ENCODE measurements at places on chromosomes 1 and 21. TPM values are rescaled to one million over a fixed set of nuclear protein-coding genes. Genes with fewer than 3 reads are reported as not detected.

RHOU gene
- total RNA-seq, result 3.2 TPM

VASH2 gene
- total RNA-seq, result 129 TPM

YOD1 gene
- 3.0 TPM for total RNA-seq

FAM78B gene
- 0.10 TPM for total RNA-seq

RRP1 gene
- 36.2 TPM for total RNA-seq

FMO3 gene
- total RNA-seq, result not detected

S100A2 gene
- 3.2 TPM for total RNA-seq

BTG2 gene
- 63.1 TPM for total RNA-seq

SLC5A9 gene
- total RNA-seq, result not detected

DNA sequence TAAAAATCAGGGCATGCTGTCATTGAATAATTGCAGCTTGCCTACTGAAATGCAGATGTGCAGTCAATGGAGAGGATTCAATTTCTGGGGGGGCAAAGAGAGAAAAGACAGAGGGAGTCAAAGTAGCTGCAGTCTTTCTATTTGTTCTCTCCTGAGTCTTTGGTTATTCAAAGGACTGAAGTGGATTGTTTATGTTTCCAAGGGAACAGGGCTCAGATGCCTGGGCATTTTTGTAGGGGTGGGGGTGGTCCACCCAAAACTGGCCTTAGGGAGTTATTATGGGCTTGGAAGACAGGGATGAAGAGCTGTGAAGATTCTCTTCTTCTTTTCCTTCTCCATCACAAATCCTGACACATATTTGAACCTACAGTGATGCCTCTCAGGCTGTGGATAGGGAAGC is 408.8 kb upstream of the DAB1 start:
- DNase-seq, result no peak

DNA sequence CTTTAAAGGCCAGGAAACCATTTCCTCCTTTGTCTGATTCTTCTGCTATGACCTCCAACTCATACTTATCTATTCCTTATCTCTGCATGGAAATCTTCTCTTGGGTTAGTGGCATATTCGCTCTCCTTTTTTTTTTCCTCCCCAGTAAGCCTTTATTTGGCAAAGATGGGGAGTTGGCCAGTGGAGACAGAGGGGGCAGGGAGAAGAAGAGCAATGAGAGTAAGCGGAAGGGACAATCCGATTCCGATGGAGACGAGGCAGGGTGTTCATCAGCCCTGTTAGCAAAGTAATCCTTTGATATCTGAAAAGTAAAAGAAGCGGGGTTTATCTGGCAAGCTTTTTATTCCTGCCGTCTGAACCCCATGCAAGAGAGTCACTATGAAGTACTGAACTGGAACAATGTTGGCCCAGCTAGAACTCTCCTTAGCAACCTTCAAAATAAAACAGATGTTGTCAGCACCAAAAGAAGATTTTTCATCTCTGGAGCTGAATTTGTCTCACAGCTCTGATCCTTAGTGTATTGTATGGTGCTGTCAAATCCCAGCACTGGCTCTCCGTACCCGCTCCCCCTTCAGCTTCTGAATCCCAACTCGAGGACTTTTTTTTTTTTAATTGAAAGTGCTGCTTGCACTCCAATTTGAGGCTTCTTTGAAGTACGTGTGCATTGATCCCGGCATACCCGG is 40.9 kb downstream of the PTGFRN start:
- DNase-seq, result no peak

GRCh38 chr1:77514921-77515776 is 167.3 kb downstream of the ZZZ3 start:
- DNase-seq, result peak; percentile 89

- peak; percentile 85 for DNase-seq
These were observed 375.7 kb upstream of the CAMK1G start for GRCh38 chr1:209207701-209208286.

DNA sequence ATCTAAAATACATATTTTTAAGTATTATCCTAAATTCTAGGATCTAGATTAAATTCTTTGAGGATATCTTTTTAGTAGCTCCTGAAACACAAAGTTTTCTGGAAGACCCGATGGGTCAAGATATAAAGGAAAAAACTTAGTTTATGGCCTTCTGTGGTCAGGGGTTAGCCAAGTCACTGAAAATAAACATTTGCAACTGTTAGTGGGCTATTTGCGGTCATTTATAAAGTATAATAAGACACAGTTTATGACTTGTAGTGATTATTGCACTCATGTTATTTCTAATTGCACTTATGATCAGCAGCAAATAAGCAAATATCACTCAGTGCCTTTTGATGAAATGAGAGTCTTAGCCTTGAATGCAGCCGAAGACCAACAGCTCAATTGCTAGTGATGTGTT is 183.3 kb downstream of the NFIA start:
- DNase-seq, result no peak

DNA sequence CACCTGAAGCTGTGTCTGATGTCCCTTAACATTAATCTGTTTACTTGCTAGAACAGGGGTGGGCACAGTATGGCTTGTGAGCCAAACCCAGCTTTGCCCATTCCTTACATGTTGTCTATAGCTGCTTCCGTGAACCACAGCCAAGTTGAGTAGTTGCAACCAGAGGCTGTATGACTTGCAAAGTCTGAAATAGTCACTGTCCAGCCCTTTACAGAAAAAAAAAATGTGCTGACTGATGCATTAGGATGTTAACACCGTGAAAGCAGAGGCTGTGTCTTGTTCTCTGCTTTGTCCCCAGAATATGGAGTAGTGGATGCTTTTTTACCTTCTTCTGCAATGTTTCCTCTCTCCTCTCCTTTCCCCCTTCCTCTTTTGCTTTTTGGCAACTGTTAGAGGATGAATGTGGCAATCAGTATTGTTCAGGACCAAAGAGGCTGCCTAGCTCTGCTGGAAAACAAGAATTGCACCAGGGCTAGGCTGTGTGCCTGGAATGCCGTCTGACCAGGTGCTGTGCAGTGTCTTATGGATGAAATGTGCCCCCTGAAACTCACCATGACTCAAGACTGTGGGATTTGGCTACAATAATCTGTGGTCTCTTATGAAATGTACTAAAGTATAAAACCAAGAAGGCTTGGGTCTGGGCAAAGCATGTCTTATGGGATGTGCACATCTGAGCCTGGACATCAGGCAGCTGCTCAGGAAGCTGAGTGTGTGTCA is 79.6 kb upstream of the GCLM start:
- no peak for DNase-seq

- DNase-seq, result no peak
These were observed 24.3 kb upstream of the NBL1 start for GRCh38 chr1:19619697-19620384.

- DNase-seq, result no peak
These were observed 17.7 kb downstream of the FCRL3 start for GRCh38 chr1:157682710-157683437.

All from SJCRH30 (cell line).